ENCODE measurements at places on chromosomes 12 and 14. TPM values are rescaled to one million over a fixed set of nuclear protein-coding genes. Genes with fewer than 3 reads are reported as not detected.

DNA sequence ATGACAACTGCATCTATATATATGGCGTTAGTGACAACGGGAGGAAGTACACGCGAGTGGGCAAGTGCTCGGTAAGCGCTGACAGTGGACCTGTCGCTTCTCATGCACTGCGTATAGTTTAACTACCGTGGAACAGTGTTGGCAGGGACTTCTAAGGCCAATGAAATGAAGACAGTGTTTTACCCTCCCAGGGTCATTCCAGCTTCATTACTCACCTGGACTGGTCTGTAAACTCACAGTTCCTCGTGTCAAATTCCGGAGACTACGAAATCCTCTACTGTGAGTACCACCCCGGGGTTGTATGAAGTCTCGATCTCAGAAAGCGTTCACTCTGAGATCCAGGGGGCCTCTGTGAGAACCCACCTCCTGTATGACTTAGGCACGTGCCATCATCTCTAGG, 129.2 kb upstream of the EVL start:
- no peak for DNase-seq
- H3K4me3 ChIP-seq = no peak overlapping the region
- peaks cover 48% of the 10 kb centered on the region for H3K36me3 ChIP-seq
- no peaks in the 10 kb centered on the region for H3K4me1 ChIP-seq
- no peak overlapping the region for H3K27ac ChIP-seq
- H3K27me3 ChIP-seq = no peaks in the 10 kb centered on the region

DNA sequence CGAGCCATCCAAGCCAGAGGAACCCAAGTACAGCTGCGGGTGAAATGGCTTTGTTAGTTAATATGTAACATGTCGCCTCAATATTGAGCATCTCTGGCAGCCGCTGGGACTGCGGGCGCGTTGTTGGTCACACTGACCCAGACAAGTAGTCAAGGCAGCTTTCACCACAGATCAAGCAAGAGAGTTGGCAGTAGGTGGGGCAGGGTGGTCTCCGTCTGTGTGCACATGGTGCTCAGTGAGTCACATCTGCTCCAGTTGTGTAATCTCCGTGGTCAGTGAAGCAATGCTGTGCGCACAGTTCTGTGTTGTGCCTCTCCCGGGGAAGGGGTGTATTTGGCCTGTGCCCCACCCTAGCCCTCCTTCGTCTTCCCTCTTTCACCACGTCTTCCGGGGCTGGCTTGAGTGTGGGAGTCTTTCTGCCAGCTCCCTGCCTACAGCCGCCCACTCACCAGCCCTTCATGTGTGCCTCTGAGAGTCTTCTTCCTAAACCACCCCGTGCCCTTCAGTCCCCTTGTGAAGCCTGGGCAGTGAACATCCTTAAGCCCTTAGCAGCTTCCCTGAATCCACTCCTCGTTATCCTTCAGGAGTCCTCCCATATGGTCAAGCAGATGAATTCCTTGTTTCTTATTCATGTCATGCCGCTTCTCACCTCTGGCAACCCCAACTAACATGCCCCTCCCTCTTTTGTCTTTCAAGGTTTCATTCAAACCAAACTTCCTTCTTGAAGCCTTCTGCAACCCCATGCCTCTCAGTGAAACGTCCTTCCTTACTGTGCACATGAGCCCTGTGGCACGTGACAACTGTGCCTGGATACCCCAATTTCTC, 242.1 kb downstream of the CACNA1C start:
- DNase-seq = no peak
- no peaks in the 10 kb centered on the region for H3K4me1 ChIP-seq
- H3K27me3 ChIP-seq = no peaks in the 10 kb centered on the region
- H3K36me3 ChIP-seq = no peaks in the 10 kb centered on the region

DNA sequence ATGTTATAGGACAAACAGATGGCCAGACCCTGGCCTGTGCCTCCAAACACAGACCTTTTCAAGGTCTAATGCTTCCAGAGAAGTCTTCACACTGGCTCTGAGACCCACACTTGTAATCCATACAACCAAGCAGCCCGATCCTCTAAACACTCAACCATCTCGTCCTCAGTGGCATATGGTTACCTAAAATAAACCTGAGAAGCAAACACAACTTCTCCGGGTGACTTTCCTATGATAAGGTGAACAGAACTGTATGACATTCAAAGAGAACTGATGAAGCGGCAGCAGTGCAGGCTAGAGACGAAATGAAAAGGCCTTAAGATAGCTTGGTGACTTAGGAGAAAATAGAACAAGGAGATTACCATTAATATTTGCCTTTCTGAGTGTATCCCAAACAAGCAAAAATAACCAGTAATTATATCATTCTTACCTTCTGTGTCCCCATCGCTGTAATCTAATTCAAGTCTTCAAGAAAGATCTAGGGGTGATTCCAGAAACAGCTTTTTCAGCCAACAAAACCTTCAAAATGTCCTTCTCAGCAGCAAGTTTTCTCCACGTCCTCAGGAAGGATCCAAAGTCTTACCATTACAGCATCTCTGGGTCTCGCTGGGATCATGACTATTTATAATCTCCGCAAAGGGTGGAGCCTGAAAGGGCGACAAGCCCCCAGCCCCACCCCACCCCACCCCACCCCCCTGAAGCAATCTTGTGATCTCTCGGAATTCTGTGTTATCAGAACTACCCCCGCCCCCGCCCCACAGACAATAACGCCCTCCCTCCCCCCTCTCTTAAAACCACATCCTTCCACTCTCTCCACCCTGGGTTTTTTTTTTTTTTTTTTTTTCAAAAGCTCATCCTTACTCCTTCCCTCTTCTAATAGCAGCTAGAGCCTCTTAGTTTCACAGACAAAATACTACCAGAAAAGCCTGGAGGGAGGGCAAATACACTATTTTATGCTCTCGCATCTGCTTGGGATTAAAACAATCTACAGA, at the start of gene SLC2A3:
TSS of gene SLC2A3 (minus strand) at position 598 of the 992 bp plus-strand sequence. CDS start at position 445, 153 bp downstream.
- H3K4me1 ChIP-seq = no peaks in the 10 kb centered on the region
- peaks cover 20% of the 10 kb centered on the region for H3K36me3 ChIP-seq
- H3K4me3 ChIP-seq = peak within 1 kb of the TSS; percentile 66
- DNase-seq = no peak

RPGRIP1 gene
- 0.15 TPM for polyA plus RNA-seq

DNA sequence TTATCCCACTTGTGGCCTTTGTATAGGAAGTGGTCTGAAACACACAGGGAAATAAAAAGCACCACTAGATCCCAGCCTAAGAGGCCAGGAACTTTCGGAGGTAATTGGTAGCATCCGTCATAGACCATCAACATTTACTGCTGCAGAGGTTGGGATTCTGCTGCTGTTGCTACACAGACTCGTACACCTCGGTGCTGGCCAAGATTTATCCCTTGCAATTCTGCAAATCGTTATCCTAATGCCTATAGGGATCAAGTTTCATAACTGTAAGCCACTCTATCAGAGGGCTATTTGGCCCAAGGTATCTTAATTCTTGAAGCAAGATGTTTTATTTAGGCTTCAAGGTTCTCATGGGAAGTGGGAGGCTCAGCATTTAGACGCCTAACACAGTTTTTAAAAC, 913.6 kb downstream of the GALC start:
- no peak overlapping the region for H3K27ac ChIP-seq
- H3K36me3 ChIP-seq = no peaks in the 10 kb centered on the region
- H3K4me3 ChIP-seq = no peak overlapping the region
- DNase-seq = no peak
- H3K27me3 ChIP-seq = no peaks in the 10 kb centered on the region
- no peaks in the 10 kb centered on the region for H3K4me1 ChIP-seq

DNA sequence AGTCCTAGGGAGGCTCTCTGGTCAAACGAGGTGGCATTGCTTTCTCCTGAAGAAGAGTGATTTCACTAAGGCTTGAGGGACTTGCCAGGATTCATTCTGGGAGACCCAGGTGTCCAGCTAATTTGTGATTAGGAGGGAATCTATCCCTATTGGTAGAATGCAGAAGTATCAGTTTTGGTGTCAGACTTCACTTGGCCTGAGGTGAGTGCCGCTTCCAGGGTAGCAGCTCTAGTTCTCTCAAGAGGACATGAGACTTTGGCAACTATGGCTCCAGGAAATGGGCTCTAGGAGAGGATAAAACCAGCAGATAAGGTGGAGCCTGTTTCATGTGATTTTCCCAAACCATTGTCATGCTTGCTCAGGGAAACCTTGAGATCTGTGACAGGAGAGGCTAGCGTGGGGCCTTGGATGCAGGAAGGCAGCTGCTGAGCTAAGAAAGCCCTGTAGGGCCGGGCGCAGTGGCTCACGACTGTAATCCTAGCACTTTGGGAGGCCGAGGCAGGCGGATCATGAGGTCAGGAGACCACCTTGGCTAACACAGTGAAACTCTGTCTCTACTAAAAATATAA, 11.6 kb upstream of the TMEM117 start:
- no peaks in the 10 kb centered on the region for H3K36me3 ChIP-seq
- H3K27ac ChIP-seq = no peak overlapping the region
- no peak for DNase-seq
- no peaks in the 10 kb centered on the region for H3K27me3 ChIP-seq
- H3K4me1 ChIP-seq = no peaks in the 10 kb centered on the region

TMCC3 gene
- polyA plus RNA-seq = 10.6 TPM

DNA sequence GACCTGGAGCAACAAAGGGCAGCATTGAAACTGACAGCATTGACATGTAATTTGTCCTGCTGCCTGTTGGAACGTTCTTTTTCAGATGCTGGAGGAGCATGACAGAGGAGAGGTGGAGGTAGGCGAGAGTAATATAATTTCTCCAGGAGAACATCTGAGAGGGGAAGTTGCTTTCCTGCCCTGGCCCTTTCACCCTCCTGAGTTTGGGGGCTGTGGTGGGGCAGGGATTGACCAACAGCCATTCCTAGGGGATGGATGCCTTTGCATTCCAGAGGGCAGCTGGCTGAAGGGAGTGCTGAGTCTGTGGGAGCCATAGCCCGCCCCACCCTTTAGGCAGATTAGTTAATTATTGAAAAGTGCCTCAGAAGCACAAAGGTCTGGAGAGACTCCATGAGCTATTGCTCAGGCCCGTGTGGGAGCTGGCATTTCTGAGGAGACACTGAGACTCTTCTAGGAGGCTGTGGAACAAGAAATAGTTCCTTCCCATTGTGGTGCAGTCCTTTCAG, 73.5 kb downstream of the ARF6 start:
- H3K4me3 ChIP-seq = no peak overlapping the region
- H3K27ac ChIP-seq = no peak overlapping the region
- no peaks in the 10 kb centered on the region for H3K27me3 ChIP-seq
- H3K4me1 ChIP-seq = peaks cover 12% of the 10 kb centered on the region

- no peak overlapping the region for H3K27ac ChIP-seq
- no peaks in the 10 kb centered on the region for H3K4me1 ChIP-seq
- H3K36me3 ChIP-seq = no peaks in the 10 kb centered on the region
Observed at GRCh38 chr12:9204380-9204779, 3.8 kb downstream of the PZP start.

FBXO34 gene
- polyA plus RNA-seq = 25.8 TPM

- no peak overlapping the region for H3K4me3 ChIP-seq
- peaks cover 6% of the 10 kb centered on the region for H3K4me1 ChIP-seq
- H3K27ac ChIP-seq = no peak overlapping the region
- H3K27me3 ChIP-seq = peaks cover 28% of the 10 kb centered on the region
Observed at GRCh38 chr12:49535921-49536525, 2.8 kb upstream of the KCNH3 start.

DNA sequence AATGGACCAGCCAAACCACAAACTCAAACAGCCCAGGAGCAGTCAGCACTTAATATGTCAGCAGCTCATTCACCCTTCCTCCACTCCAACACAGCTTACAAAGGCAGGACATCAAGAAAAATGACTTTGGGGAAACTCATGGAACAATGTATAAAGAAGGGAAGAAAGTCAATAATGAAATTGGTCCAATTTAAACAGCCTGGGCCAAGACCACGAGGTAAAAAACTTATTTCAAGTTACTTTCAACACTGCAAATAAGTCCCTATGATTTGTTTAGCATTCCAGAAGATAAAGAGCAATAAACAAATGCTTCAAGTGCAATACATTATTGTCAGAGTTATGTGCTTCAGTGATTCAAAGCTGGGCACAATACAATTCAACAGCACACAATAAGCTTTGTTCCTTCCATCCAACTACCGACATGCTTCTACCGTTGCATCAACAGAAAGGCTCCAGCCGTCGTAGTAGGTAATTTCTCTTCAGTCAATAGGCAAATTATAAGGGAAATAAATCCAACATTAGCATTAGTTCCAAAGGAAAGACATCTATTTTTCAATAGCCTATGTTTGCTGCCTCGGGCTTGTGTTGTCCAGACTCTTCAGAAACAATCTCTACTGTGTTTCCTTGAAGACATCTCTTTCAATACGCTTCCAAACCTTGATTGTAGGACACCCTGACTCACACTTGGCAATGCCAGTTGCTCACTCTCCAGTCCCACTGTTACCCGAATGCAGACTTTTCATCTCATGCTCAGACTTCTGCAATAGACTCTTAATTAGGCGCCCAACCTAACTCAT, 225.7 kb downstream of the NUAK1 start:
- no peaks in the 10 kb centered on the region for H3K4me1 ChIP-seq
- H3K36me3 ChIP-seq = no peaks in the 10 kb centered on the region
- no peak for DNase-seq
- H3K27me3 ChIP-seq = no peaks in the 10 kb centered on the region

DNA sequence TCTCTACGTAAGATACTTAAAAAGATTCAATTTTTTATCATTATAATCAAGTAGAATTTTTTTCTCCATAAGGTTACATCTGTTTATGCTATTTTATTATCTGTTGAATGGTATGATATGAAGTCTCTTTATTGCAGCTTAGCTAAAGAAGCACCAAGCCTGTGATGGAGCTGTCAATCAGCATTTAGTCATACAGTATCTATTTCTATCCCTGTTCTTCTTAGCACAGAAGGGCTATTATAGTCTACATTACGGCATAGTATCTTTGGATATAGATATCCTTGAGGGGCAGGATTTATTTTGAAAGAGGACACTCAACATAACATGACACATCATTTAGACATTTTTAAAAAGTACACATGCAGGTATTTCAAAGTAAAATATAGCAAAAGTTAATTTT, 277.1 kb downstream of the FOXG1 start:
- no peak for DNase-seq
- H3K36me3 ChIP-seq = no peaks in the 10 kb centered on the region
- no peaks in the 10 kb centered on the region for H3K27me3 ChIP-seq

DNA sequence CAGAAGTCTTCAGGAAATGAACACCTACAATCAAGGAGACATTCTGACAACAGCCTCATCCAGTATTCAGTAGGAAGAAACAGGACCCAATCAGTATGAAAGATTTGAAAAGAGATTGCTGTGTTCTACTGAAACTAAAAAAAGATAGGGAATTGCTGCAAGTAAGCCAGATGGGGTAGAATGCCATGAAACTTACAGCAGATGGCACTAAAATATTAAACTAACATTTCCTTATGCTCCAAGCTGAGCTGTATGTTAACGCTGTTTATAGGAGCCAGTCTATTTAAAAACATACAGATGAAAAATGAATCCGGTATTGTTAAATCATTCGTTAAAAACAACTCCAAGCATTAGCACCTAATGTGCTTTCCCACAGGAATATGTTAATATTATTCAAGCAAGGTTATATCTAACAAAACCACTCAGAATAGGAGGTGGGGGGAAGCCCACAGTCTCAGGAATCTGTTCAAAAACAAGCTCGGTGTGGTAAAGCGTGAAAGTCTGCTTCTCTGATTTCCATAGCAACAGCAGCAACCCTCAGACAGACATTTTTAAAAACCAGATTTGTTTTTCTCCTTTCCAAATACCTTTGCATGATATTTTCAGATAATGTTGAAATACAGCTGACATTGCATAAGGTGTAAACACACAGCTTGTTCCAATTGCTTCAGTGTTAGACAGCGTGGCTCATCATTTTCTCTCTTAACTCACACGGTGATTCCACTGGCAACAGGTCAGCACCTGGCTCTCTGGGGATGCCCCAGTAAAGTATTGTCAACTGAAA, 131.4 kb upstream of the CCDC175 start:
- peaks cover 5% of the 10 kb centered on the region for H3K4me1 ChIP-seq
- no peak for DNase-seq
- no peak overlapping the region for H3K4me3 ChIP-seq

GPR137C gene
- 0.31 TPM for polyA plus RNA-seq

ITGB7 gene
- 0.35 TPM for polyA plus RNA-seq
